ENCODE measurements at places on chromosomes 2 and 18. TPM values are rescaled to one million over a fixed set of nuclear protein-coding genes. Genes with fewer than 3 reads are reported as not detected.

The CAVIN2 gene
- 177 TPM for total RNA-seq

The CNTNAP5 gene
- total RNA-seq: not detected

The COLEC12 gene
- total RNA-seq: 0.02 TPM

The LIMS1 gene
- 53.8 TPM for total RNA-seq

DNA sequence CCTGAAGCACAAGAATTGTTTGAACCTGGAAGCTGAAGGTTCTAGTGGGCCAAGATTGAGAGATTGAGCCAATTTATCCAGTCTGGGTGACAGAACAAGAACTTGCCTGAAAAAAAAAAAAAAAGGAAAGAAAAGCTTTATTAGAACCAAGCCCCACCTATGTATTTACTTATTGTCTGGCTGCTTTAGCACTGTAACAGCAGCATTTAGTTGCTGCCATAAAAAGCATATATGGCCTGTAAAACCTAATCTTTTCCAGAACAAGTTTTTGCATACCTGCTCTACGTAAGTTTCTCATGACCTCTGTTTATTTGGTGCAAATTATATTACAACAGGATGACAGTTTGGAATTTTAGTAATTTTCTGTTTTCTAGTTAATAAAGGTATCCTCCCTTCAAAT, 1565.6 kb upstream of the LRRTM1 start:
- DNase-seq: no peak
